ENCODE measurements at places on chromosomes 2 and 18.

DNA sequence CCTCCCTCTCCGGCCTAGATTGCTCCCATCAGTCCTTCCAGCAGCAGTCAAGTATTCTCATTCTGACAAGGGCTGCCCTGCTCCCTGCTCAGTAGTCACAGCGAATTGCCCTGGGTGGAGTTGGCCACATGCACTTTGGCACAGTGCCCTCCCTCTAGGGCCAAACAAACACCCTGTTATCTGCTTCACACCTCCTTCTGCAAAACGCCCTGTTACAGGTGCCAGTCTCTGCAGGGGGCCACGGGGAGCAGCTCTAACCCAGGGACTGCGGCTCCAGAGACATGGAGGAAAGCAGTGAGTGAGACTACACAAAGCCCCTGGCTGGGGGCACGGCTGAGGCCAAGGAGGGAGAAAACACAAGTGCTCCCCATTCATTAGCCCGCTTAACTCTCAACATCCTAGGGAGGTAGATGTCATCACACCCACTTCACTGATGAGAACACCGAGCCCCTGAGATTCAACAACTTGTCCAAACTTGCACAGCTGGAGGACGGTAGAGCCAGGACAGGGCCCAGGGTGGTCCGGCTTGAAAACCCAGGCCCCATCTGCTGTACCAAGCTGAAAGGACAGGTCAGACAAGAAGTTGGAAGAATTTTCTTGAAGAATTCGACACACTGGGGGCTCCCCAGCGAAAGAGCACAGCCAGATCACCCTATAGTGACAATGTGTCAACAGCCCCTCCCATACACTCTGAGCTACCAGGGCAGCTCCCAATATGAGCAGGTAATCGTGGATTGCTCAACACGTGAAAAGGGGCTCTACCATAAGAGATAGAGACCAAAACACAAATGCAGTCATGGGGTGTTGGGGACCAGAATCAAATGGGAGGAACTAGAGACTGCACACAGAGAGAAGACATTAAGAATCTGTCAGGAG lies 8.7 kb upstream of the TFCP2L1 start:
- DNase-seq: no peak

- DNase-seq: no peak
Observed at GRCh38 chr2:158810731-158811460, 15.8 kb downstream of the DAPL1 start.

- no peak for DNase-seq
Observed at GRCh38 chr2:41540272-41540998, 507.4 kb upstream of the PKDCC start.

DNA sequence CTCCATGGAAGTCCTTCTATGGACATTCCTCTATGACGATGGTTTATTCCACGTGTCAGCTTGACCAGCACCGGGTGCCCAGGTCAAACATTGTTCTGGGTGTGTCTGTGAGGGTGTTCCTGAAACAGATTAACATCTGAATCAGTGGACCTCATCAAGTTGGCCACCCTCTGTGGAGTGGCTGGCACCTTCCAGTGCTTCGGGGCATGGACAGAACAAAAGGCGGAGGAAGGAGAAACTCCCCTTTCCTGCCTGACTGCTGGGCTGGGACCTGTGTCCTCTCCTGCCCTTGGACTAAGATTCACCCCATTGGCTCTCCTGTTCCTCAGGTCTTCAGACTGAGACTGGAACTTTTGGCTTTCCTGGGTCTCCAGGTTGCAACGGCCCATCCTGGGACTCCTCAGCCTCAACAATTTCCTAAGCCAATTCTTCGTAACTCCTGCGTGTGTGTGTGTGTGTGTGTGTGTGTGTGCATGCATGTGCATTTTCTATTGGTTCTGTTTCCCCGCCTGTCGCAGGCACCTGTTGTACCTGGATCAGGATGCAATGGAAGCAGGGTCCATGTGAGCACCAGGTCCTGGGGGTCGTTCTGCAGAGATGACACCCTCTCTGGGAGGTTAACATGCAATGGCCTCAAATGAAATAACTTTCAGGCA lies 357.2 kb upstream of the SALL3 start:
- no peak for DNase-seq

- no peak for DNase-seq
Observed at GRCh38 chr2:137493261-137493660, 471.0 kb upstream of the HNMT start.

- no peak for DNase-seq
Observed at GRCh38 chr18:2998644-2999043, 14.3 kb downstream of the LPIN2 start.
